Central memory CD8-positive, alpha-beta T cell (primary cell): ENCODE measurements at places on chromosomes 5 and 9.

GRCh38 chr5:104088876-104089778, 526.5 kb upstream of the NUDT12 start:
- no peak for DNase-seq

DNA sequence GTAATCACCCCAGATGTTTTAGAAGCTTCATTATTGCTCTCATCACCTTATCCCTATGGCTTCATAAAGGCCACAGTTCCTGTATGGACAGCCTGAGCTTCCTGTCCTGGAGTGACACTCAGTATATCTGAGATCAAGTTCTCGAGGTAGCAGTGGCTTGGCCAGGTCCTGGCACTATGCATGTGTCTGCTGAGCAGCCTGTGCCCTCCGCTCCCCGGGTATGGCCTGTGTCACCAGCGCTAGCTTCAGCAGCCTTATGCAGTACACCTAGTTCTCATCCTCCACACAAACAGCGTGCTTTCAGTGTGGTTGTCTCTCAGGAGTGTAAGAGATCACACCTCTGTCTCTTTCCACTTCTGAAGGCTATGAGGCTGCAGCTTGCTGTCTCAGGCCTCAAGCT, 514.7 kb downstream of the DIRAS2 start:
- DNase-seq, result no peak

GRCh38 chr9:68522131-68522530, 18.6 kb downstream of the TMEM252 start:
- no peak for DNase-seq

DNA sequence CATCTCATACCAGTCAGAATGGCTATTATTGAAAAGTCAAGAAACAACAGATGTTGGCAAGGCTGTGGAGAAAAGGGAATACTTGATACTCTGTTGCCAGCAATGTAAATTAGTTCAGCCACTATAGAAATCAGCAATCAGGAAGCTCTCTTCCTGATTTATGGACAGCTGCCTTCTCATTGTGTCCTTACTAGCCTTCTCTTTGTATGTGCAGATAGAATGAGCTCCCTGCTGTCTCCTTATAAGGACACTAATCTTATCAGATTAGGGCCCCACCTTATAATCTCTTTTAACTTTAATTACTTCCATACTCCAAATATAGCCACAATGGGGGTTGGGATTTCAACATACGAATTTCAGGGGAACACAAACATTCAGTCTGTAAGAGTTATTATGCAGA, 38.0 kb downstream of the KCNV2 start:
- DNase-seq, result no peak

- DNase-seq, result no peak
These were observed 42.0 kb upstream of the FKTN start for GRCh38 chr9:105515811-105516413.

- DNase-seq, result no peak
These were observed 561.8 kb downstream of the CETN3 start for GRCh38 chr5:89847743-89848142.

GRCh38 chr9:15161753-15162152, 145.3 kb downstream of the TTC39B start:
- DNase-seq, result no peak

DNA sequence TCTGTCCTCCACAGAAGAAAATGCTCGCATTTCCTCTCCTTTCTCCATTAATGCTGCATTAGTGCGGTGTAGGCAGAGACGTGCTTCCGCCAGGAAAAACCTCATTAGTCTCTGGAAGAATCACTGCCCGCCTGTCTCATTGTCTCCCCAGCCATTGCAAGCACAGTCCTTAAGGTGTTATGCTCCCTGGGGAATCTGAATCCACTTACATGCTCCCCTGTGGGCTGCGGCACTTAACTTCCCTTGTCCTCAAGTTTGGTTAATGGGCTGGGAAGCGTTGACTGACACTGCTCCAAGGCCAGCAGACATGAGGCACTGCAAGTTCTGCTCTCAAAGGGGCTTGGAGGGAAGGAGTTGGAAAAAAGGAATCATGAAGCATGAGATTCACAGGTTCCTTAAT, 41.6 kb downstream of the TARS1 start:
- no peak for DNase-seq

GRCh38 chr5:175674731-175675346, 17.0 kb downstream of the HRH2 start:
- DNase-seq, result no peak

DNA sequence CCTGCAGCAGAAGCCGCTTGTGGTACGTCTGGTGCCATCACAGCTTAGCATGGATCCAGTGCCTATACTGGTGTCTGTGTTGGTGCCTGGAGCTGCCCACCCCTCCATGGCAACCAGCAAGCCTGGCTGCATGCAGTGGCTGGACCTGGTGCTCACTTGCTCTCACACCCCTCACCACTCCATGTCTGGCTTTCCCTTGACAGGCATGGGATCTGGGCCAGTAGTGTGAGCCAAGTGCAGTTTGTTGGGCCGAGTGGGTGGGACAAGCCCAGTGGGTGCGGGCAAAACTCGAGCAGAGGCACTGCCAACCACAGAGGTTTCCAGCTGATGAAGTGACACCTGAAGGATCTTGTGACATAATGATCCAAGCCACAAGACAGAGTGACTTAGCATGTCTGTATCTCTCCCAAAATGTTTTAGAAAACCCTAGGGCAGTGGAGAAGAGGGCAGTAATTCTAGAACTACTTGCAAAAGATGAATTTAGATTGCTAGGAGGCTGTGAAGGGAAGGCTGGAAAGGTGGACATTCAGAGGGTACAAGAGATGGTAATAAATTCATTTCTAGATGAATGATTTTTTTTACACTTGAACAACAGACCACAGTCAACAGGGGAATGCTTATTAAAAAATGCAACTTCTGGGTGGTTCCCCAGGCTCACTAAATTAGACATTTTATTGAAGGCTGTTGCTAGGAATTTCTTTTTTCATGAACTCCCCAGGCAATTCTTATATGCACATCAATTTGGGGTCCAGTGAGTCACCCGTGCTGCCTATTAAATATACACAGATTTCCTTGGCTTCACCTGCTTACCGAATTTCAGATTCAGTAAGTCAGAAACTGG, 660.3 kb downstream of the TLR4 start:
- DNase-seq, result no peak

DNA sequence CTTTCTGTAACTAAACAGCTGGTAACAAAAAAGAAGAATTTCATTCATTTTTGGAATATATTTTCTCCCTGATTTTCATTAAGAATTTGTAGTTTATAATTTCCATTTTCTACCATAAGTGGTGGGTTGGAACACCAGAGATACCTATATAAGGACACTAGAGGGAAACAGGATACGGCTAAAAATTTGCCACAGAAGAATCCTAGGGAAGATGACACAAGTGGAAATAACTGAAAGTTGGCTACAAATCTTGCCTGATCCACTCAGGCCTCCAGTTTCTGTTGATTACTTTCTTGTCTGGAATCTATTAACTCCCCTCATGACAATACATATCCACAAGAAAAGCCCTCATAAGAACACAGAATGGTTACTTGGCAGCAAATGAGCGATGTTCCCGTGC, 46.8 kb downstream of the FREM1 start:
- no peak for DNase-seq

DNA sequence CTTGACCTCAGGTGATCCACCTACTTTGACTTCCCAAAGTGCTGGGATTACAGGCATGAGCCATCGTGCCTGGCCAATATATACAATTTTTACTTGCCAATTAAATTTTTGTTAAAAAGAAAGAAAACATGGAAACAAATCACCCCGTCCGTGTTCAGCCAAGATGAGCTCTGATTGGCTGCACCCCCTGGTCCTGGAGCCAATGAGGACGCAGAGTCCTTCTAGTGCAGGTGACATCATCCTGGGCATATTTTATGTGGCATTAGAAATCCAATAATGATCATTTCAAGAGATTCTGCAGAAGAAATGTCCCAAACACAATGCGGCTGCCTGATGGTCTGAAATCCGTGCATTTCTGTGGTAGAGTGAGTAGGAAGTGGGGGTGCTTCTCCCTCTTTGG, 159.5 kb downstream of the GAPVD1 start:
- no peak for DNase-seq

GRCh38 chr5:107155707-107156106, 515.0 kb downstream of the EFNA5 start:
- DNase-seq, result no peak

- DNase-seq, result no peak
These were observed 22.5 kb downstream of the MEF2C start for GRCh38 chr5:88860501-88860900.
